ENCODE measurements at places on chromosomes 3 and 15.
A peak's percentile ranks its signal among the peaks of the same experiment; 100 is the strongest.

DNA sequence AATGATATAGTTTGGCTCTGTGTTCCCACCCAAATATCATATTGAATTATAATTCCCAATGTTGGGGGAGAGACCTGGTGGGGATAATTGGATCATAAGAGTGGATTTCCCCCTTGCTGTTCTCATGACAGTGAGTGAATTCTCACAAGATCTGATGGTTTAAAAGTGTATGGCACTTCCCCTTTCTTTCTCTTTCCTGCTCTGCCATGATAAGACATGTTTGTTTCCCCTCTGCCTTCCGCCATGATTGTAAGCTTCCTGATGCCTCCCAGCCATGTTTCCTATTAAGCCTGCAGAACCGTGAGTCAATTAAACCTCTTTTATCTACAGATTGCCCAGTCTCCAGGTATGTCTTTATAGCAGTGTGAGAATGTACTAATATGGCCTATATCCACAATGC lies 126.7 kb upstream of the GMNC start:
- DNase-seq, result no peak

DNA sequence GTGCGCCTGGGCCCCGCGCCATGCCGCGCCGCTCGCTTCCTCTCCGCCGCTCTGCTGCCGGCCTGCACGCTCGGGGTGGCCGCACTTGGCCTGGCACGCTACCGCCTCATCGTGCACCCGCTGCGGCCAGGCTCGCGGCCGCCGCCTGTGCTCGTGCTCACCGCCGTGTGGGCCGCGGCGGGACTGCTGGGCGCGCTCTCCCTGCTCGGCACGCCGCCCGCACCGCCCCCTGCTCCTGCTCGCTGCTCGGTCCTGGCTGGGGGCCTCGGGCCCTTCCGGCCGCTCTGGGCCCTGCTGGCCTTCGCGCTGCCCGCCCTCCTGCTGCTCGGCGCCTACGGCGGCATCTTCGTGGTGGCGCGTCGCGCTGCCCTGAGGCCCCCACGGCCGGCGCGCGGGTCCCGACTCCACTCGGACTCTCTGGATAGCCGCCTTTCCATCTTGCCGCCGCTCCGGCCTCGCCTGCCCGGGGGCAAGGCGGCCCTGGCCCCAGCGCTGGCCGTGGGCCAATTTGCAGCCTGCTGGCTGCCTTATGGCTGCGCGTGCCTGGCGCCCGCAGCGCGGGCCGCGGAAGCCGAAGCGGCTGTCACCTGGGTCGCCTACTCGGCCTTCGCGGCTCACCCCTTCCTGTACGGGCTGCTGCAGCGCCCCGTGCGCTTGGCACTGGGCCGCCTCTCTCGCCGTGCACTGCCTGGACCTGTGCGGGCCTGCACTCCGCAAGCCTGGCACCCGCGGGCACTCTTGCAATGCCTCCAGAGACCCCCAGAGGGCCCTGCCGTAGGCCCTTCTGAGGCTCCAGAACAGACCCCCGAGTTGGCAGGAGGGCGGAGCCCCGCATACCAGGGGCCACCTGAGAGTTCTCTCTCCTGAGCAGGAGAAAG lies 951 bp downstream of the GPR62 start:
- DNase-seq, result peak; percentile 28

DNA sequence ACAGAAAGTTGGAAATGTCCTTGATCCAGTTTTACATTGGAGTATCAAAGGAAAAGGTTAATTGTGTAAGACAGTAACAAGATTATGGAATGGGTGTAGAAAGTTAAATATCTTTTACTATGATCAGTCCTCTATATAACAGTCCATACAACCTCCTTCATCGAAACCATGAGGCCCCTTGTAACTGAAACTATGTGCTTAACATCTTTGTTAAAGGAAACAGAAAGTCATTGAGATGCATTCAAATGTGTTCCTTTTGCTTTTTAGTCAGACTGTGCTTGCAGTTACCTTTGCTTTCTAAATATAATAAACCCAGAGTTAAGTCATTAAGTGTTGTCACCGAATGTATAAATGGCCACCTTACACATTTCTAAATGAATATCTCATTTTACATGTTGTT lies 1298.5 kb downstream of the ROBO2 start:
- DNase-seq, result no peak

DNA sequence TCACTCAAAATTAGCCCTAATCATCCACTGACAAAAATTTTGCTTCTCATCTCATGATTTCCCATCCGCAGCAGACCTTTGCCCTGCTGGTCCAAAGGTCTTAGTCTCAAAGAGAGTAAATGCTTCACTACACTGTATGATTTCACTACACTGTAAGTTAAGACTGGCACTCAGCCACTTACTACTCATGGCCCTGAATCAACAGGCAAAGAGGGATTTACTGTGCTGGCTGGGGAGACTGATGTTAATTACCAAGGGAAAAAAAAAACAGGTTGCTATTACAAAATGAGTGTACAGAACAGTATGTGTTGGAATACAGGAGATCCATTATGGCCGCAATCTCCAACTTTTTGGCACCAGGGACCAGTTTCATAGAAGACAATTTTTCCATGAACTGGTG lies 214.8 kb downstream of the ZMAT3 start:
- no peak for DNase-seq

GRCh38 chr3:62373215-62373614 lies at the start of gene FEZF2:
Gene FEZF2, minus strand, starts transcription at chr3:62373550. Its CDS starts 682 bp downstream, at chr3:62372868.
- DNase-seq, result no peak

DNA sequence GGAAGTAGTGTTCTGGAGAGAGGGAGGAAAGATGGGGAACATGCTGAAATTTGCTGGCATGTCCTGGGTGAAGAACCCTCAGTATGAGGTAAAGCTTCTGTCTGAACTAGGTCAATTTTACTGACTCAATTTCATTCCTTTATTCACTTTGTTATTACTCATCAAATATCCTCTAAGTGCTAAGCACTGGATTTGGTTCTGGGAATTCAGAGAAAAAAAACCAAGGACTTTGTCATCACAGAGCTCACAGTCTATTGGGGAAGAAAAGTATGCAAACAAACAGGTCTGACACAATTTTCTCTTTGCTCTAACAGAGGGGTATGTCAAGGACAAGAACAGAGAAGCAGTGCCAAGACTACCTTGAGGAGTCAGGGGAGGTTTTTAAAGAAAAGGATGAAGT lies 68.0 kb downstream of the TFG start:
- no peak for DNase-seq

DNA sequence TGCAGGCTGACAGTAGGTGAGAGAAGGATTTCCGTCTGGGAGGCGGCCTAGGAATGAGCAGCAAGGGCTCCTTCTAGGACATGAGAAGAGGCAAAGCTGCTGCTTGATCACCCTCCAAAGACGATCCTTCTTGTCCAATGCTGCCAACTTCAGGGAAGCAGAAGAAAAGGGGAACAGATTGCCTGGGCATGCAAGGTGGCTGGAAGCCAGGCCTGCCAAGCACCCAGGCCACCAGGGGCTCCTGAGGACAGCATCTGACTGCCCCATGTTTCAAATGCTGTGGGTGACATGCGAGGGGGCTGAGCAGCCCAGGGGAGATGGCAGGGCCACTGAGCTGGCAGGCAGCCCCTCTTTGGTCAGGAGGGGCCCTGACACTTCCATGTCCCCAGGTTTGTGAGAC lies 3.3 kb upstream of the GRIP2 start:
- no peak for DNase-seq

DNA sequence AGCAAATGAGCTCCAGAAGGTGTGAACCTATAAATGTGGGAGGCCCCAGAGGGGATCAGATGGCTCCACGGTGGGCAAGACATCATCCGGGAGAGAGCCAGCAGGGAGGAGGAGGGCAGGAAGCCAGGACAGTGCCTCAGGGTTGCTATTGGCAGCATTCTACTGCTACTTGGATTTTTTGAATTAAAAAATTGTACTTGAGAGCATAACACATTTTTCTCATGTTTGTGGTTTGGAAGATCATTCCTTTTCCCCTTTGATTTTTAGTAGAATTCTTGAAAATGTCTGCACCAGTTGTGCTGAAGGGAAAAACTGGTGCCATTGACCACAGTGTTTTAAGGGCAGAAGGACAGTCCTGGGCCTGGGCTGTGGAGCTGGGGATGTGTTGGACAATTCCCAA lies 59.2 kb downstream of the LYZL4 start:
- DNase-seq, result no peak

All from CD4-positive, CD25-positive, alpha-beta regulatory T cell (primary cell).